ENCODE measurements at places on chromosomes 11 and 22.

- DNase-seq, result no peak
Measured at GRCh38 chr11:8512547-8512946, 81.5 kb downstream of the STK33 start.

GRCh38 chr22:20788627-20789344 lies 14.9 kb downstream of the SERPIND1 start:
- no peak for DNase-seq

DNA sequence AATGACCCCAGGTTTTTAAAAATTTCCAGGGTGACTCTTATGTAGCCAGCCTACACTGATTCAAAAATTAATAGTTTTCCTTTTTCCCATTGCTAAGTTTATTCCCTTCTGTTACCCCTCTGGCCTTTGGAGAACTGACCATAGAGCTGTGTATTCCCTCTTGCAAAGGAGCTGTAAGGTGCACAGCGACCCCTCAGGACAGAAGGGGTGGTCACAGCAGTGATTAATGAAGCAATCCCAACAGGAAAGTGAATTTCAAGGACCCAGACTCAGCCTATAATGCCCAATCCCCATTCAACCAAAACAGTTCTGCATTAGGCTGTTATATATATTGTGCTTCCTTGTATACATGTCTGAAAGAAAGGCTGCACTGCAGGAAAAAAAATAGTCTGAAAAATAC lies 147.1 kb downstream of the WT1 start:
- no peak for DNase-seq

DNA sequence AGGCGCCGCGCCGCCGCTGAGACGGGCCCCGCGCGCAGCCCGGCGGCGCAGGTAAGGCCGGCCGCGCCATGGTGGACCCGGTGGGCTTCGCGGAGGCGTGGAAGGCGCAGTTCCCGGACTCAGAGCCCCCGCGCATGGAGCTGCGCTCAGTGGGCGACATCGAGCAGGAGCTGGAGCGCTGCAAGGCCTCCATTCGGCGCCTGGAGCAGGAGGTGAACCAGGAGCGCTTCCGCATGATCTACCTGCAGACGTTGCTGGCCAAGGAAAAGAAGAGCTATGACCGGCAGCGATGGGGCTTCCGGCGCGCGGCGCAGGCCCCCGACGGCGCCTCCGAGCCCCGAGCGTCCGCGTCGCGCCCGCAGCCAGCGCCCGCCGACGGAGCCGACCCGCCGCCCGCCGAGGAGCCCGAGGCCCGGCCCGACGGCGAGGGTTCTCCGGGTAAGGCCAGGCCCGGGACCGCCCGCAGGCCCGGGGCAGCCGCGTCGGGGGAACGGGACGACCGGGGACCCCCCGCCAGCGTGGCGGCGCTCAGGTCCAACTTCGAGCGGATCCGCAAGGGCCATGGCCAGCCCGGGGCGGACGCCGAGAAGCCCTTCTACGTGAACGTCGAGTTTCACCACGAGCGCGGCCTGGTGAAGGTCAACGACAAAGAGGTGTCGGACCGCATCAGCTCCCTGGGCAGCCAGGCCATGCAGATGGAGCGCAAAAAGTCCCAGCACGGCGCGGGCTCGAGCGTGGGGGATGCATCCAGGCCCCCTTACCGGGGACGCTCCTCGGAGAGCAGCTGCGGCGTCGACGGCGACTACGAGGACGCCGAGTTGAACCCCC lies 798 bp downstream of the BCR start:
- no peak for DNase-seq

GRCh38 chr11:97414801-97415200 lies 1025.0 kb downstream of the JRKL start:
- no peak for DNase-seq

DNA sequence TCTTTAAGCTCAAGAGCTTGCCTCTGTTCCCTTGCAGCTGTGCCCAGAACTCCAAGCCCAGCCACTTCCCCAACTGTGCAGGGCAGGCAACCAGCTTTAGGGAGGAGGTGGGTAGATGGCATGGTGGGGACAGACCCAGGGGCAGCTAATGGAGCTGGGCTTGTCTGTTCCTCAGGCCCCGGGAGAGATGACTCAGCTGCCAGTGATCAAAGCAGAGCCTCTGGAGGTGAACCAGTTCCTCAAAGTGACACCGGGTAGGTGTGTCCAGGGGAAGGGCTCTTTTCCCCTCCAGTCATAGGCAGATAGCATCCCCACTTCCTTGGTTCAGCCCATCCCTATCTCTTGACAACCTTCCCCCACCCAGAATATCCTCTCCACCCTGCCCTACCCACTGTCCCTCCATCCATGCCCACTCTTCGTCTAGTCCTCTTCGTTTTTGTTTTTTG lies 32.4 kb downstream of the CREB3L1 start:
- no peak for DNase-seq

DNA sequence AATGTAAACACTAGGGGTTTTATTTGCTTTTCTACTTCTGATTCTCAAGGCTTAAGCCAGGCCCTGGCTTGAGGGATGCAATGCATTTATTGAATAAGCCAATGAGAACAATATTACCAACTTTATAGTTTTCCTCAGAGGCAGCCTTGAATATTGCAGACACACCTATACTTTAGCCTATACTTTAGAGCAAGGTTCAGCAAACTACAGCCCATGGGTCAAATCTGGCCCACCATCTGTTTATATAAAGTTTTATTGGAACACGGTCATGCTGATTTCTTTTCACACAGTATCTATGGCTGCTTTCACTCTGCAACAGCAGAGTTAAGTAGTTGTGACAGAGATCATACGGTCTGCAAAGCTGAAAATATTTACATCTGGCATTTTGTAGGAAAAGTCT lies 50.3 kb upstream of the E2F8 start:
- no peak for DNase-seq

GRCh38 chr22:39428597-39429071 lies 28.2 kb upstream of the MGAT3 start:
- no peak for DNase-seq

DNA sequence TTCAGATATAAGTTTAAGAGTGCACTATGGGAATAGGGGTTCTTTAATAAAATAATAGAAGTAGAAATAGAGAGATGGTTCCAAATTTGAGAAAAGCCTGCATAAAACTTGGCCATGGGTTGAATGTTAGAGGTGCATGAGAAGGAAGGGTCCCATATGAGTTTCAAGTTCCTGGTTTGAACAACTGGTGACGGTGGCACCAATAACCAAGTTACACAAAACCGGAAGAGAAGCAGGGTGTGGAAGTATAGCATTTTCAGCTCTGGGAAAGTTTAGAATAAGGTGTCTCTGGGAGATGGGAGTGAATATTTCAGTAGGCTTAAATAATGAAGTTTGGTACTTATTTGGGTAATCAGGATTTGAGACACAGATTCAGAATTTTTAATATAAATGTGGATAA lies 2.4 kb downstream of the CASP1 start:
- no peak for DNase-seq

DNA sequence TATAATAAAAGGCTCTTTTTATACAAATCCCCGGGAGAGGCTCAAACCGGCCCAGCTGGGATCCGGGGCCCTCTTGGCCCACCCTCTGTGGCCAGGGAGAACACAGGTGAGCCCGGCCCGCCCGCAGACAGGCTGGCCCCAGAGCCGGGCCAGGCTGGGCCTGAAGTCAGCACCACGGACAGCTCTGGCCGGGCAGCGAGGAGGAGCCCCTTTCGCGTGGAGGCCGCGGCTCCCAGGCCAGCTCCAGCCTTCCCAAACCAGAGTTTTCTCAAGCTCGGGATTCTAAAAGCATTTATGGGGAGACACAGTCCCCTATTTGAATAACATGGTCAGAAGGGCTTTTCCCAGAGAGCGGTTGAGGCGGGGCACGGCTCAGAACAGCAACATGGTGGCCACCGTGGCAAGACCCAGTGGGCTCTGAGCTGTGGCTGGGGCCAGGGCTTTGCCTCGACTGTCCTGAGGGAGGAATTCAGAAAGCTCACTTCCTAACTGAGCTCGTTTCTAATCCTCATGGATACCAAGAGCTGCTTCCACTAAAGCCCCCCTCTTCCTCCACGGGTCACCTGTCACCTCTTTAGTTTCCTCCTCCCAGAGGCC lies 115.4 kb downstream of the BRD1 start:
- DNase-seq, result no peak

DNA sequence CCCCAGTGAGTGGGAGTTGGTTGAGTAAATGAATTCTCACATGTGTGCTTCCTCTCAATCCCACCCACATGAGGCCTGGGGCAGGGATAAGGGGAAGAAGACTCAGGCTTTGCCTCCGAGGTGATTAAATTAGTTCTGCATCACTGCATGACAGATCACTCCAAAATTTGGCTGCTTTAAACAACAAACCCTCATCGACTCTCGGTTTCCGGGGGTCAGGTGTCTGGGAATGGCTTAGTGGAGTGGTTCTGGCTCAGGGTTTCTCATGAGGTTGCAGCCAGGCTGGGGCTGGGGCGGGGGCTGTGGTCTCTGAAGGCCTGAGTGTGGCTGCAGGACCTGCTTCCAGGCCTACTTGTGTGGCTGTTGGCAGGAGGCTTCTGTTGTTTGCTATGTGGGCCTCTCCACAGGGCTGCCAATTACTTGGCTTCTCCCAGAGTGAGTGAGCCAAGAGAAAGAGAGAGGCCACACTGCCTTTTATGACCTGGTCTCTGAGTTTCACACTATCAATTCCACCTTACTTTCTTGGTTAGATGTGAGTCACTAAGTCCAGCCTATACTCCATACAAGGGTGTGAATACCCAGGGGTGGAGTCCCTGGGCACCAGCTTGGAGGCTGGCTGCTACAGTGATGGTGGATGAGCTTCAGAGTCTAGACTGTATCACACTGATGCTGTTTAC lies 15.9 kb downstream of the MOGAT2 start:
- no peak for DNase-seq

DNA sequence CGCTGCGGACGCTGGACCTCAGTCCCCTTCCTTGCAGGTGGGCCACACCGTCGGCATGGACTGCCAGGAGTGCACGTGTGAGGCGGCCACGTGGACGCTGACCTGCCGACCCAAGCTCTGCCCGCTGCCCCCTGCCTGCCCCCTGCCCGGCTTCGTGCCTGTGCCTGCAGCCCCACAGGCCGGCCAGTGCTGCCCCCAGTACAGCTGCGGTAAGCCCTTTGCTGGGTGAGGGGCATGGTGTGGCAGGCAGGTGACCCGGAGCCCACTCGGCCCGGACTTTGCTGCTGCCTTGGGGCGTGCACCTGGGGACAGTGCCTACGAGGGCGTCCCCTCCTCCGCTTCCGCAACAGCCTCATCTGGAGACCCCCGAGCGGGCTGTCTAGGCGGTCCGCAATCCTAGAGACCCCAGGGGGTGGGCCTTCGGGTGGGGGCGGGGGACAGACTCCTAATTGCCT lies 25.4 kb upstream of the MUC5B start:
- DNase-seq, result no peak

- no peak for DNase-seq
Measured at GRCh38 chr22:19941365-19942082, at the start of the genes COMT and TXNRD2. Gene COMT, plus strand, starts transcription at chr22:19941772. Its CDS starts 20,755 bp downstream, at chr22:19962527. Gene TXNRD2, minus strand, starts transcription at chr22:19941818. Its CDS starts 15 bp downstream, at chr22:19941803.

- no peak for DNase-seq
Measured at GRCh38 chr22:24951942-24952836, at the start of gene KIAA1671. Gene KIAA1671, plus strand, starts transcription at chr22:24952716. Its CDS starts 75,284 bp downstream, at chr22:25028000.
